ENCODE measurements at places on chromosomes 1 and 21. TPM values are rescaled to one million over a fixed set of nuclear protein-coding genes. Genes with fewer than 3 reads are reported as not detected.

DNA sequence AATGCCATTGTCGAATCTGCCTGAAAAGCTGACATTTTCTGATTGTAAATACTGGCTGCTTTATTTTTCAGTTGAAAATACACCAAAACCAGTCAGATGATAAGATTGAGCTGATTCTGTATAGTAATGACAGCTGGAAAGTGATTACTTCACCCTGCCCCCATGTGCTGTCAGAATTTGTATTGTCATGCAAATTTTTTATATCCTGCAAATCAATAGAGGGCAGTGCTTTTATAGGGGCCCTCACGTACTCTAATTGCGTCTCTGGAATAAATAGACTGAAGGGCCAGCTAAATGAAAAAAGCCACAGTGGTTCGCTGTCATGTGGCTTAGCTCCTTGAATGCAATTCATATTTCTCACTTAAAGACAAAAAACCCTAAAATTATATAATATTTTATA lies 208.6 kb downstream of the LHX8 start:
- ATAC-seq = no peak

HPCAL4 gene
- total RNA-seq = not detected

- ATAC-seq = no peak
These were observed 8.9 kb upstream of the CD46 start for GRCh38 chr1:207742850-207743555.

- no peak for ATAC-seq
These were observed 16.5 kb downstream of the ATP1B1 start for GRCh38 chr1:169122976-169123375.

HES2 gene
- 47.3 TPM for total RNA-seq

GPR3 gene
- 0.52 TPM for total RNA-seq

DNA sequence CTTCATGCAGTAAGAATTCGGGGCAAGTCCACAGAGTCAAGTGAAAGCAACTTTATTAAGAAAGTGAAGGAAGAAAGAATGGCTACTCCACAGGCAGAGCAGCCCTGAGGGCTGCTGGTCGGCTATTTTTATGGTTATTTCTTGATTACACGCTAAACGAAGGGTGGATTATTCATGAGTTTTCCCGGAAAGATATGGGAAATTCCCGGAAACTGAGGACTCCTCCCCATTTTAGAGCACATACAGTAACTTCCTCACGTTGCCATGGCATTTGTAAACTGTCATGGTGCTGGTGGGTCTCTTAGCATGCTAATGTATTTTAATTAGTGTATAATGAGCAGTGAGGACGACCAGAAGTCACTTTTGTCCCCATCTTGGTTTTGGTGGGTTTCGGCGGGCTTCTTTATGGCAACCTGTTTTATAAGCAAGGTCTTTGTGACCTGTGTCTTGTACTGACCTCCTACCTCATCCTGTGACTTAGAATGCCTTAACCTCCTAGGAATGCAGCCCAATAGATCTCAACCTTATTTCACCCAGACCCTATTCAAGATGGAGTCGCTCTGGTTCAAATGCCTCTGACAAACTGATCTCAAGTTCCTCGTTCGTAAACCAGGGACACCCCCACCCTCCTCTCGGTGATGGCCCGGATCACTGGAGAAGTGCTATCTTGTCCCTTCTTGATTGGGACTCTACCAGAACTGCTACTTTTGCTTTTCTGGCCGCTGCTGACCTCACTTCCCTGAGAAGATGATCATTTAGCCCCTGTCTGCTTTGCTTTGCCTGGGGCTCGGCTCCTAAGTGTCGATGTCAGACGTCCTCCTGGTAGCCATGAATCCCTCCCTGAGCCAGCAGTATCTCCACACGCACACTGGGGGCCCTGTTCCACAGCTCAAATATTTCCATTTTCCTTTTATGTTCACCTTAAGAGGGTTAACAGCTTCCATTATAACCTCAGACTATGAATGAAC lies 48.8 kb downstream of the CLSTN1 start:
- ATAC-seq = no peak

PLD5 gene
- not detected for total RNA-seq

DNA sequence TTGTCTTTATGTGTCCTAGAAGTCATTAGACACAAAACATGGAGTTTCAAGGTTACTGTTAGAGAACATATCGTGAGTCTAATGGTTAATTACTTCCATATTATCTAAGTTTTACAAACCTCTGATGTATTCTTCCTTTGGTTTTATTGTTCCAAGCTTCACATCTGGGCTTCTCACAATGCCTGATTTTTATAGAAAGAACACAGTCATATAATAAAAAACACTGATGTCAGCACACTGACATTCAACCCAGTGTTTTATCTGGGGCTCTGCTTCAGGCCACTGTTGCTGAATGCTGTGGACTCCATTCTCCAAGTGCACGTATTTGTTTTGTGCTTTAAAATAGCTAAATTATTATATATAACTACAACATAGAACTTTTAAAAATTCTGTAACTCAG lies 232.9 kb downstream of the SMYD3 start:
- no peak for ATAC-seq

DNA sequence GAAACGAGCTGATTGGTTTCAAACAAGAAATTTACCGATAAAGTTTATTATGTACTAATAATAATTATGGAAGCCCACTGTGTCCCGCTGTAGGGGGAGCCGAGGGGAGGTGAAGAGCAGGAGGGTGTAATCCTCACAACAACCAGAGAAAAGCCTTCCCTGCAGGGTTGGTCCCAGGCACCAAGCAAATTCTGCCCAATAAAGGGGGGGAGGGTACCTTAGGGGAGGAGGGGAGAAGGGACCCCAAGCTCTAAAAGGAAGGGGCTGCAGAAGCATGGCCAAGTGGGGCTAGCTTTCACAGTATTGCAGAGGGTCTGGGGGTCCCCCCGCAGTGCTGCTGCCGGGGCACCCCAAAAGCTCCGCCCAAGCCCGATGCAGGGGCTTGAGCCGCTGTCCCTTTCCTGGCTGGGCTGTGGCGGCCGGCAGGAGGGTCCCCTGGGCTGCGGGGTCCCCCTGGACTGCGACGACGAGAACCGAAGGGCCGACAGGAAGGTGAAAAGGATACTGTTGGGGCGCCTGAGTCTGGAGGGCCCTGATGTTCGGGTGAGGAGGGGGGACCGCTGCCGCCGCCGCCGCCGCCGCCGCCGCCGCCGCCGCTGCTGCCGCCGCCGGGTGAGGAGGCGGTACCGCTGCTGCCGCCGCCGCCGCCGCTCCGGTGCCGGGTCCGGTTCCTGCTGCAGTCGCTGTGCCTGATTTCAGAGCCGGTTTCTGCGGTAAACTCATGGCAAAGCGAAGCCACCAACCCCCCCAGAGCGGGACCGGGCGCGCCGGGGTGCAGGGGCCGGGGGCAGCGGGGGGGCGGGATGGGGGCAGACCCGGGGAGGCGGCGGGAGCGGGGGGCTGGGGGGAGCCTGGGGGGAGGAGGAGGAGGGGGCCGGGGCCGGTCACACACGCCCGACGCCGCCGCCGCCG lies 771 bp downstream of the EIF4G3 start:
- ATAC-seq = no peak

- ATAC-seq = no peak
These were observed 257.3 kb downstream of the CAMTA1 start for GRCh38 chr1:7042322-7043190.

GRCh38 chr21:21200939-21201615 lies 202.9 kb downstream of the NCAM2 start:
- no peak for ATAC-seq

GRCh38 chr1:167489571-167490340 lies 28.6 kb downstream of the CD247 start:
- no peak for ATAC-seq

GRCh38 chr21:45128613-45129188 lies 54.3 kb downstream of the ADARB1 start:
- peak; percentile 76 for ATAC-seq

STUM gene
- total RNA-seq = 0.24 TPM

DNA sequence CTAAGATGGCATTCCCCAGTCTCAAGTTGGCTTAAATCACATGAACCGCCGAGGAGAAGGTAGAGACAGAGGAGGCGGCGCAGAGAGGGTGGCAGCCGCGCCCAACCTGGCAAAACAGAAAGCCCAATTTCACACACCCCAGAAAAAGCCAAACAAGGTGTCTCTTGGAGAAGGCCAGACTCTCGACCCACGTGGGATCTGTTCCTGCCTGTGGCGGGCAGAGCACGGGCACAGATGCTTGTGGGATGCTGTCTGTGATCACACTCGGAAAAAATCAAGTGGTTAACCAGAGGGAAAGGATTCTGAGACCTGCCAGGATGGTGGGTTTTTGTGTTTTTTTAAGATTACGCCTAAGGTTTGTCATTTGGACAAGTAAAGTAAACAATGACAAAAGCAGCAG lies 80.7 kb downstream of the MRPL37 start:
- no peak for ATAC-seq

SLAMF9 gene
- 0.28 TPM for total RNA-seq

DNA sequence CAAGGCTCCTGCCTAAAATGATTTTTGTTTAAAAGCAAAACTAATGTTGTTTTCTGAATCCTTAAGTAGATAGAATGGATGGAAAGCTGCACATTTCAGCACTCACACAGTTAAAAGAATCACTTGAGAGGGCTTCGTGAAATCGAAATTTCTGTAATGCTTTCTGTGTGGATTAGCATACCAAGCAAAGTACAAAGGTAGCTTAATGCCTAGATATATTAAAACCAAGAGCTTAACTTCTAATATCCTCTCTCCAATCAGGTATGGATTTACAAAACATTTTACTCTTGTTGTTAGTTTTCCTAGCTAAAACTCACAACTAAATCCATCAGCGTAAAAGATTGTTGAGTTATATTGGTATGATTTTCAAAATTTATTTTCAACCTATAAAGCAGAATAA lies 378.8 kb upstream of the PRMT6 start:
- no peak for ATAC-seq

DNA sequence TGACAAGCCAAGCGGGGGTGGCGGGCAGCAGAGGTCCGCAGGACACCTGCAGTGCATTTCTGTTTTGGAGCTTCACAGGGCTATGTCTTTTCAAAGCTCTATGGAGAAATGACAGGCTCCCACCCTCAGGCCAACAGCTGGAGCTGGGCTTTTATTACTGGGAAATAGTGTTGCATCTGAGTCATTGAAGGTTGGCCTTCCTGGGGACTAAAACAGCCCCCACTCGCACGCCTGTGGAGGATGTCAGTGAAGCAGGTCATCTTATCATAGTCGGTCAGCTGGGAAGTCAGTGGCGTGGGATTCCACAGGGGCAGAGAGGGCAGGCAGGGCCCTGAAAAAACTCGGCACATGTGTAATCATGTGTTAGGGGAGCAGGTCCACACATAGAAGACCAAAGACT lies 55.3 kb downstream of the NTPCR start:
- no peak for ATAC-seq

DNA sequence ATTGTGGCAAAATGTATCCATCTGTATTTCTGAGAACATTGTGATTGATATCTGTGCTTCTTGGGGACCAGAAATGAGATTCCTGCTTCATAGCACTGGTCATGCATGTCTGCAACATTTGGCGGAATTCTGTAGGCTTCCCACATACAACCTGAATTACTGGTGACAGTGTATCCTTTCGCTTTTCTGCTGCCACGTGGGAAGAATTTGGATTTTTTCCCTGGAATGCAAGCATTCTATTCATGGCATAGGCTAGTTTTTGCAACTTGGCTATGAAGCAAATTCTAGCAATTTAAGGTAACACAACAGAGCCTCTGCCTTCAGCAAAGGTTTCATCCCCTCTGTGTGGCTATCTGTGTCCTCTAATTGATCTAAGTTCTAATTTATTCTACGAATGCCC lies 85.9 kb downstream of the BCAR3 start:
- no peak for ATAC-seq

DNA sequence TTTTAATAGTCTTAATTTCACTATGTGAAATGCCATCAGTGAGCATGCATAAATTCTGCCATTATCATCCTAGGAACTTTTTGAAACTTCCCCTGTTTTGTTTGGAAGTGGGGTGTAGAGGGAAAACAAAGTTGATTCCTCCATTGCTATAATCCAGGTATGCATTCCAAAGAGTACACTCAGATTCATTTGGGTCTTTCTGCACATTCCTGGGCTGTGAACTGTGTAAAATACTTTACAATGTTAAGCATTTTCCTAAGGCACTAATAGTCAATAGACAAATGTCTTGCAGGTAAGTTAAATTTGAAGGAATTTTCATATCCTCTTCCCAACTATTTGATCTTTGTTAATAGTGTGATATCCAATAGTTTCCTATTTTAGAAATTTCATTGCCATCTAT lies 36.2 kb downstream of the SGIP1 start:
- ATAC-seq = no peak

THAP3 gene
- 6.4 TPM for total RNA-seq

MFSD2A gene
- total RNA-seq = 25.2 TPM

DNA sequence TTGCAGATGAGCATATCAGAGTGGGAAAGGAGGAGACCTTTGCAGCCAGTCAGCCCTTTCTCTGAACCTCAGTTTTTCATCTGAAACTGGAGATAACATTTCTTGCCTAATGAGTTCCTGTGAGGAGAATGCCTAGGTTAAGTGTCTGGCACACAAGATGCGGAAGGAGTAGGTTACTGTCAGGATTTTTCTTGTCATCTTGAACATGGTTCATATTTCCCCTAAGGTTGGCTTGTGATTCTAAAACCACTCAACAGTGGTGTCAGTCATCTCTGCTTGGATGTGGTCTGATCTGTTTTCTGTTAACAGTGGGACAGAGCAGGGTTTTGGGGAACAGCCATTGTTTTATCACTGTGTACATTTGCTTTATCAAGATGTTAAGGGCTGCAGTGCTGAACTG lies 70.6 kb downstream of the TGFB2 start:
- ATAC-seq = no peak

GRCh38 chr1:234602334-234603220 lies 7.4 kb downstream of the IRF2BP2 start:
- peak; percentile 67 for ATAC-seq

DNA sequence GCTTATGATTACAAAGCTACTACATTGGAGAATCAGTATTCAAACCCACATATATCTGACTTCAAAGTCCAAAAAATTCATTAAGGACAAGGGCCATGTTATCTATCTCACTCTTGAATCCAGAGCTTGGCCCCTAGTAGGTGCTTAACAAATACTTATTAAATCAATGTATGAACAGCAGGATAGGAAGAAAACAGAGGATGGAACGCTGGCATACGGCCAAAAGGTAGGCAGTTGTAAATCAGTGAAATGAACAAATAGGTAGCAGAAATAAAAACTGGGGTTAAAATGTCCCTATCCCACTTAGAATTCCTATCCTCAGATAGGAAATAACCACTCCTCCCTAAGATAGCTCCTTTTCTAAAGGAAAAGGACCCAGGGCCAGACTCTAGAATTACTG lies 2.0 kb downstream of the MRPL24 start:
- ATAC-seq = no peak

Measured in esophagus mucosa (tissue), 1 donor.